ENCODE measurements at places on chromosomes 3 and 15.

- peak; percentile 74 for DNase-seq
Observed at GRCh38 chr3:48130321-48130904, 57.8 kb downstream of the CDC25A start.

- DNase-seq = no peak
Observed at GRCh38 chr3:94615275-94616065, 552.6 kb downstream of the NSUN3 start.

DNA sequence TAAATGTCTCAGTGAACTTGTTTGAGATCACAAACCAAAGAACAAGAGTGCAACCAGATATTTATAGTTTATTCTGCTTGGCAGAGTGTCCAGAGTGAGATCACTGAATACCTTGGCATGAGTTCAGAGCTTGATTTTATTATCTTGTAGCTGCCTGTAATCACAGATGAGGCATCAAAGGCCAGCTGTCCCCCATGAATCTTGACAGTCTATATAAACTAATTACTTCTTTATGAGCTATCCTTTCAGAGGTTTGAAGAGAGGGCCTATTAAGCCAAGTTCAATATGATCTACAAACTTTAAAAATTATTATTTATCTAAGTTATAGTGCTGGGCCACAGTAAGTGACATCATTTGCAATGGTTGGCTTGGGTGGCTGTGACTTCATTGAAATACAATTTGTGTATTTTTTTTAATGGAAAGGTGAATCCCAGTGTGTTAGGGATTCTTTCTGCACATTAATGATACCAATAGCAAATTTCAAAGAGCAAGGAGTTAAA, 251.5 kb downstream of the CLSTN2 start:
- peak; percentile 67 for DNase-seq

DNA sequence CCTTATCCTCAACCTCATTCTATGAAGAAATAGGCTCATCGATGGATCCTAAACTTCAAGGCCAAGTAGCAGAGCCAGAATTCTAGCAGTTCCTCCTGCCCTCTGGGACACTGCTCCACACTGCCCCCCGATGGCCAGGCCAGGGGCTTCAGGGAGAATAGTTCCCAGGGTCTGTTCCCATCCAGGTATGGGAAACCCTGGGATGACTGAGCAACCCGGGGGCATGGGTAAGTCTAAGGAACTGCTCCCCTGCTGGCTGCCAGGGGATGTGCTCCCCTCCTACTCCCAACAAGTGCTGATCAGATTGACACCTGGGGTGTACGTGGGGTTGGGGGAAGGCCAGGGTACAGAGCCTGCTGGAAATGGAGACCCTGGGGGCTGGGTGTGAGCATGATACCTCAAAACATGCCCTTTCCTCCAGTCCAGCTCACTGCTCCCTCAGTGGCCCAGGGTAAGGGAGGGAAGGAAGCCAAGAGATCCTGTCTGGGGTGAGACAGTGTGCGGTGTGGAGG, 7.6 kb downstream of the ULK3 start:
- peak; percentile 79 for DNase-seq

DNA sequence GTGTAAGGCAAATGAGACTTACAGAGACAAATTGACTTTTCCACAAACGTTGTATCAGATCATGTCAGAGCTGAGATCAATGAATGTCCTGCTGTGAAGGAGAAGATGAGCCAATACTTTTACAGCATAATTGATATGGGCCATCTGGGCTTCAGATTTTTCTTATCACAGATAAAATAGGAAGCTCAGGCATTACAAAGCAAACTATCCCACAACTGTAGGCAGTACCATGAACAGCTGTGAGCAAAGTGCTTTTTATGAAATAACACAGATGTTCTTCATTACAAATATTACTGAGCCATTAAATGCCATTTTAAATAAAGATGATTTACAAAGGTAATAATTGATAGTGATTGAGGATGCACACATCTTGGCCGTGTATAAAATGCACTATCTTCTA, 852.3 kb downstream of the OTOL1 start:
- no peak for DNase-seq

DNA sequence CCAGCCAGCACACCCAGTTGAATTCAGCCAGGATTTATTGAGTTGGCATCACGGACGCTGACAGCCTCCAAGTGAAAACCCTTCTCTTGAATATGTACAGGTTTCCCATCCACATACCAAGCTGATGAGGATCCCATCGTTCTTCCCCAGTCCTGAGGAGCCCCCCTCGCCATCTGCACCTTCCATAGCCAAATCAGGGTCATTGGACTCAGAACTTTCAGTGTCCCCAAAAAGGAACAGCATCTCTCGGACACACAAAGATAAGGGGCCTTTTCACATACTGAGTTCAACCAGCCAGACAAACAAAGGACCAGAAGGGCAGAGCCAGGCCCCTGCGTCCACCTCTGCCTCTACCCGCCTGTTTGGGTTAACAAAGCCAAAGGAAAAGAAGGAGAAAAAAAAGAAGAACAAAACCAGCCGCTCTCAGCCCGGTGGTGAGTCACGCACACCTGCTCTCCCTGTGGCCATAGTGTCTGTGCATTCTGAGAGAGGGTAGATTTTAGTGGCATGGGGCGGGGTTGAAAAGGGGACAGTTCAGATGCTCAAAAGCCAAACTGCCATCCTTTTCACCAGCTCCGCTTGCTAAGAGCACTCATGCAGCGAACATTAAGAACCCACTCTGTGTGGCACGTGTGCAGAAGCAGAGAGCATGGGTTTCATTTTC, 51.2 kb downstream of the KLHL25 start:
- DNase-seq = peak; percentile 32

GRCh38 chr3:102229062-102229655, 205.7 kb upstream of the ZPLD1 start:
- peak; percentile 57 for DNase-seq

GRCh38 chr3:8189051-8189450, 312.6 kb upstream of the LMCD1 start:
- no peak for DNase-seq

DNA sequence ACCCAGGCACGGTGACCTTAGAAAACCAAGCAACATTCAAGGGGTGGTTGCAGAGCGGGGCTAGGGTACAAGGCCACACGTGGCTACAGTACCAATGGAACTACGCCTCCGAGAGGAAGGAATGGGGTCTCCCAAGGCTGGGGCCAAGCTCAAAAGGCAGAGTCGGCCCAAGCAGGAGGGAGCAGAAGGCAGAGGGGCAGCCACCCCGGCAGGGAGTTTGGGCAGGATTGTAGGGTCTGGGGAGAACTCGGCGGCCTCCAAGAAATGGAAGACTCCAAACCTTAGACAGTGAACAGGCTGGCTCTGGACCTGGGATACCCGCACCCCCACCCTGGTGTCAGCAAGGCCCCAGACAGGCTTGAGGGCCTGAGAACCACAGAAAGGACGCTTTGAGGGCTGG, 28.7 kb downstream of the ATRIP start:
- DNase-seq = no peak

DNA sequence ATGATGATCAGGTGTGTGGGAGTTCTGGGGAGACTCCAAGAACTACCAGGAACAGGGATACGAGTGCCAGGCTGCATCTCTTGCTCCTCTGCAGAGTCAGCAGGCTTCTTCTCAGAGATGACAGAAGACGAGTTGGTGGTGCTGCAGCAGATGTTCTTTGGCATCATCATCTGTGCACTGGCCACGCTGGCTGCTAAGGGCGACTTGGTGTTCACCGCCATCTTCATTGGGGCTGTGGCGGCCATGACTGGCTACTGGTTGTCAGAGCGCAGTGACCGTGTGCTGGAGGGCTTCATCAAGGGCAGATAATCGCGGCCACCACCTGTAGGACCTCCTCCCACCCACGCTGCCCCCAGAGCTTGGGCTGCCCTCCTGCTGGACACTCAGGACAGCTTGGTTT, 7.9 kb downstream of the PRRT3 start:
- DNase-seq = no peak

Measured in SJCRH30 (cell line).